Left colon (tissue), 2 donors: ENCODE measurements at places on chromosomes 13 and 19.

- no peak for DNase-seq
These were observed 2.7 kb downstream of the TNPO2 start for GRCh38 chr19:12720851-12721655.

DNA sequence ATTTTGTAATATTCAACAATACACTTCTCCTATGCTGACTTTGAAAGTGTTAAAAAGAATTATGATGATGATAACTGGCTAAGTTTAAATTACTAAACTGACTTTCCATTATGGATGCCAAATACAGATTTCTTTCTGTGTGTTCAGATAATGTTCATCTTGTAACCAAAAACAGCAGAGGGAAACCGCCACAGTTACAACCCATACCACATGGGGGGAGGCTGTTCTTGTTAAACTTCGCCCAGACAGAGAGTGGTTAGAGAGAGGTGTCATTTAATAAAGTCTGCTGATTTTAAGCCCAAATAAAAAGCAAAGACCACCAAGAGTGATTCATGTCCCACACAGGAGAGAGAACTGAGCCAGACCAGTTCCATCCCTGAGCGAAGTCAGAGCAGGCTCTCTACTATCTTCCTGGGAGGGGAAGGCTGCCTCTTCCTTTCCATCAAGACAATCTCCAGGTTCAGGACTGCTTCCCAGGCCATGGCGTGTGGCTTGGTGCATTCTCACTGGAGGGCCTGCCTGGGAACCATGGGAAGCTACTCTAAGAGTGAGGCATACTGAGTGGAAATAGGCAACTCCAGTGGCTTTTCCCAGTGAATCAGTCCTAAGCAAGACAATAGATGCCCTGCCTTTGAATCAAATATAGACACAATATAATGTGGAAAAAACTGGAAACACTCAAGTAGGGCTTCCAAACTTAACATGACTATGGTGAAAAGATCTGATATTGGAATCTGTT, 18.2 kb downstream of the EFNB2 start:
- DNase-seq = no peak

DNA sequence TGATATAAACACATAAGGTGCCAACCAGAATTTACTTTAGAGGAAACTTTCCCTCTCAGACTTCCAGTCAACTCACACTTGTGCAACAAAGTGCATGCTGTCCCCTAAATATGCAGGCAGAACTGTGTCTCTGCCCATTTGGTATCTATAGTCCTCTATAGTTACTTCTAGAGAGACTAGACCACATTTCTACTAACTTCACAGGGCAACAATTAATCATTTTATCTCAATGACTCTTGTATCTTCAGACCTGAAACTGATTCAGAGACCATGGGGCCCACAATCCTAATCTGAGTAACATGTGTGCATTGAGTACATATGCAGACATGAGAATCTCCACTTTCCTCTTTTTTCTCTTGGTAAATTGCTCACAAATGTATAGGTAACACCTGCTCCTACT, 158.1 kb downstream of the ZNF486 start:
- DNase-seq = no peak

DNA sequence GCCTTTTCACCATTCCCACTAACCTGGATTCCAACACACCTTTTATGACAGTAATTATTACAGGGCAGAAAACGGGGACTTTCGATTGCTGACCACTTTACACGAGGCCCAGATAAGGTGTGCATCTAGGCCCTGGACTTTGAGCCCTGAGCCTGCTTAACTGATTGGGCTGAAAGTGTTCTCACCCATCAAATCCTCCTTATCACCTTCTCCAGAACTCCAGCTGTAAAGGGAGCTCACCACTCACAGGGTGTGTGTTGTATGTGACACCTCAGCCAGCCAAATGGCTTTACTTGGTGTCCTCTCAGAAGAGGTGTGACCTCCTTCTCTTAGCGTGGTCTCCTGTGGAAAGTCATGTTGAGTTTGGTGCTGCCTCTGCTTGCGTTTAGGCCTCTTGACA, 36.5 kb downstream of the SIPA1L3 start:
- DNase-seq = peak; percentile 60

GRCh38 chr13:20270163-20270865, 38.2 kb upstream of the GJB6 start:
- DNase-seq = no peak

DNA sequence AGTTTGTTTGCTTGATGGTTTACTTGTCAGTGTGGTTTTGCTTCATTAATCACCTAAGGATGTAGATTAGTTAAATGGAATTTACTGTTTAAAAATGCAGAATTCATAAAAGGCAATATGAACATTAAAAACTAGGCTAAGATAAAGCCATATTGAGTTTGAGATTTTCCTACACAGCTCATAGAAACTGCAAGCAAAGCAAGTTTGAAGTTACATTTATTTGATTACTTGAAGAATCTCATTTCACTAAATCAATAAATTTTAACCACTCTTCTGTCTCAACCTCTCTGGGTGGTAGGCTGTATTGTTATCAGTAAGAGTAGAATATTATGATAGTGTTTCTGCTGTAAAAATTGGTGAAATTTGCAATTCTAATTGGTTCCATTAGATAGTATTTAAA, 1180.7 kb upstream of the SLC10A2 start:
- no peak for DNase-seq

- no peak for DNase-seq
These were observed 796 bp upstream of the LSM14A start for GRCh38 chr19:34171539-34171876.

- no peak for DNase-seq
These were observed 64.2 kb upstream of the UBL3 start for GRCh38 chr13:29914581-29914980.

- peak; percentile 21 for DNase-seq
These were observed 31.2 kb upstream of the KL start for GRCh38 chr13:32984857-32985626.

DNA sequence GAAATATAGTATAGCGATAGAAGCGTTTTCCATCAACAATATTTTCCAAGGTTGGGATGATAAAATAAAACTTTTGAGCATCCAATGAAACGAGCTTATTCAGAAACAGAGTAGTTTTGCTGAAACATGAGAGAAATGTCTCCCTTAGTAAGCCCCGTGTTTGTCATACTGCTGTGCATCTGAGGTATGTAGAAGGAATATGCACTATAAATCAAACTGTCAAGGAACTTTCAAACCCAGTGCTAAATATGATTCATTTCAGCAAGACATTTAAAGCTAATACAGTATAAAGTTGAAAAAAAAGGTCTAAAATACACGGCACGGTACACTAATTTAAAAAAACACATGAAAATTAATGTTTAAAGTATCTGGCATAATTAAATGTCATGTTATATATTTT, 546.2 kb downstream of the SLITRK5 start:
- DNase-seq = no peak

DNA sequence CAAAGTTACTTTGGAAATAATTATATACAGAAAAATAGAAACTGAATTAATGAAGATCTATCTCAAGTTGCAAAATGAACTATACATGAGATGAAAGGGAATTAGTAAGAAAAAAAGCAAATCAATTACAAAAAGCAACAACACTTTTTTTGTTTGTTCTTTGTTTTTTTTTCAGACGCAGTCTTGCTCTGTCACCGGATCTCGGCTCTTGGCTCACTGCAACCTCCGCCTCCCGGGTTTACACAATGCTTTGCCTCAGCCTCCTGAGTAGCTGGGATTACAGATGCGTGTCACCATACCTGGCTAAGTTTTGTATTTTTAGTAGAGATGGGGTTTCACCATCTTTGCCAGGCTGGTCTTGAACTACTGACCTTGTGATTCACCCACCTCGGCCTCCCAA, 2.2 kb downstream of the ZNF415 start:
- no peak for DNase-seq

GRCh38 chr13:30268673-30269072, 38.7 kb downstream of the KATNAL1 start:
- no peak for DNase-seq

GRCh38 chr19:16577531-16577985, 5.3 kb upstream of the SLC35E1 start:
- no peak for DNase-seq

GRCh38 chr19:47419030-47419783, at the start of gene MEIS3:
TSS of gene MEIS3 (minus strand) at chr19:47419527. CDS start at chr19:47419081, 446 bp downstream.
- no peak for DNase-seq

DNA sequence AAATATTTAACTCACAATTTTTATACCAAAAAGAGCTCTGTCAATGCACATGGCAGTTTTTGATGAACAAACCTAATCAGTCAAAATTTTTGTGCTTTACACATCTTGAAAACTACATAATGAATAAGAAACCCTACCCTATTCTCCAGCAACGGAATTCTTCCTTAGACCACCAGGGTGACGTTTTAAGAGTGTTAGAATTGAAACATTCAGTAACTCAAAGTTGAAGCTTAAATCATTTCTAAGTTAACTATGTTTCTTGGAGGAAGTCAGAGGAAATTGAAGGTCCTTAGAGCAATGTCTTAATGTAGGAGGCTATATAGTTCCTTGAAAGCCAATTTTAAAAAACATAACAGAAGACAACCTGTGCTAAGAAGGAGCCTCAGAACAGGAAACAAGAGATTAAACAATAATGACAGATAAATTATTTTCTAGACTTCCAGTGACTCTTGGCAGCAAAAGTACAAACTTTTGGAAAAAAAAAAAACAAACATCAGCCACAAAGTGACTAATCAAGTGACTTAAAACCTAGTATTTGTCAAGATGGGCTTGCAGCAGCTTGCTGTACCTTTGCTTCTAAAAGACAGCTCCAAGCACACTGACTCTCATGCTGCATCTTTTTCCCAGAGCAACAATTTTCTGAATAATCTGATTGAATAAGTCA, 6.2 kb downstream of the SPRY2 start:
- no peak for DNase-seq

- no peak for DNase-seq
These were observed 409.0 kb downstream of the GPC6 start for GRCh38 chr13:93635616-93636032.

- no peak for DNase-seq
These were observed 356.6 kb downstream of the FOXO1 start for GRCh38 chr13:40309881-40310280.

GRCh38 chr13:25920931-25921330, 130.9 kb downstream of the SHISA2 start:
- DNase-seq = no peak

GRCh38 chr13:89968470-89968869, 1379.0 kb upstream of the MIR17HG start:
- no peak for DNase-seq
